ENCODE measurements at places on chromosomes 2 and 18. TPM values are rescaled to one million over a fixed set of nuclear protein-coding genes. Genes with fewer than 3 reads are reported as not detected.

The ATP6V1B1 gene
- 1.5 TPM for polyA plus RNA-seq

The MC5R gene
- polyA plus RNA-seq: 1.3 TPM

The TNS1 gene
- 114 TPM for polyA plus RNA-seq

The LRATD1 gene
- polyA plus RNA-seq: 32.5 TPM

The EML6 gene
- polyA plus RNA-seq: 15.4 TPM

DNA sequence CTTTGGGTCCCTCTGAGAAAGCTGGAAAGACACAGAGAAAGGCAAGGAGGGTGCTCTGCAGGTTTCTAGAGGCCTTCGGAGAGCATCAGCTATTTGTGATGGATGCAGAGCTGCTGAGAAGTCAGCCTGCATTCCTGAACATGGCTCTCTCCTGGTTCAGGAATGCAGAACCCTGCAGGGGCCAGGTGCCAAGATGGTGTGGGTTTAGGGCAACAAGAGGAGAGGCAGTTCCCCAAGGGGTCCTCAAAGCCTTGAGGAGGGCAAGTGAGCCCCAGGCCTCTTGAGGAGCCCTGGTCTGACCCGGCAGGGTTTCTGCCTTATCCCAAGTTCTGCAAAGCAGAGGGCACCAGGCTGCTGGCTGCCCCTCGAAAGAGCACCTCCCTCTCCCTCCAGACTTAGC lies 93.3 kb downstream of the HS1BP3 start:
- no peak for DNase-seq

DNA sequence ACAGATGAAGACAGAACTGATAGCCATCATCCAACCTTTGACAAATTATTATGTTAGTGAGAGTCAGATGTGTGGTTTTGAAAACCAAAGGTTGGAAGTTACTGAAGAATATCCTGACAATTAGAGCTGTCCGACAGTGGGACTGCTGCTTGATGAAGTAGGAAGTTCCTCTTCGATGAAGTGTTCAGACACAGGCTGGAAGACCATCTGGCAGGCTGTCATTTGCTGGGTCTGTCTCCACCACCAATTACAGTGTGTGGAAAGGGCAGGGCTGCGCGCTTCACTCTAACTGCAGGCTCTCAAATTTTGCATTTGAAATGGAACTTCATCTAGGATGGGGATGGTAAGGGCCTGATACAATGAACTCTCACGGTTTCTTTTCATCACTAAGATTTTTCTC lies 313.8 kb downstream of the PIK3C3 start:
- DNase-seq: no peak

DNA sequence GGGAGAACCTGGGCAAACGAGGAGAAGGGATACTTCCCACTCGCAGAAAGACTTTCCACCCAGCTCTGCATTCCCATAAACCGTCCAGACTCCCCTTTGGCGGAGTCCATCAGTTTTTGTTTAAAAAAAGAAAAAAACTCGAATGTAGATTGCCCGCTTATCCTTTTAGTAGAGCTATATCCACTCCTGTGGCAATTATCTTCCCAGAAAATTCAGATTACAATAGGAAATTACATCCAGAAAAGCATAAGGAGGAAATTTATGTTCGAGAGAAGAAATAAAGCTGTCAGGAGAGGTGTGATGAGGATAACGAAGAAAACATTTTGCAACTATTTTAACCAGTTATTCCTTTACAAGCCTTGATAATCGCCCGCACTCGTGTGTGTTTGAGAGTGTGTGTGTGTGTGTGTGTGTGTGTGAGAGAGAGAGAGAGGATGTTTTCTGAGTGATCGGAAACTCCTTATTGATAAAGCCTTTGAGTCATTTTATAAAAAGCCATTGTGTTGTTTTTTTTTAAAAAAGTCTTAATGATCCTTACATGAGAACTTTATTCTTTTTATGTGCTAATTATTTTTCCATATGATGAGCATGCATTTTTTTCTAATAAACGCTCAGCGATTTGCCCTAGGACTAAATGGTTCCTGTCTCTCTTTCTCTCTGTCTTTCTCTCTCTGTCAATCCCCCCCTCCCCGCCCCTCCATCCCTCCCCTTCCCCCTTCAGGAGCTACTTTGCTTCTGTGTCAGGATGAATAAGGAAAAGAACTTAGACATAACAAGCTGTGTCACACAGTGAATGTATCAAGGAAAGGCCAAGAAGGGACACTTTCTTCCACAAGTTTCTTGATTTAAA lies 1.1 kb upstream of the PPP3R1 start:
- peak; percentile 35 for DNase-seq

DNA sequence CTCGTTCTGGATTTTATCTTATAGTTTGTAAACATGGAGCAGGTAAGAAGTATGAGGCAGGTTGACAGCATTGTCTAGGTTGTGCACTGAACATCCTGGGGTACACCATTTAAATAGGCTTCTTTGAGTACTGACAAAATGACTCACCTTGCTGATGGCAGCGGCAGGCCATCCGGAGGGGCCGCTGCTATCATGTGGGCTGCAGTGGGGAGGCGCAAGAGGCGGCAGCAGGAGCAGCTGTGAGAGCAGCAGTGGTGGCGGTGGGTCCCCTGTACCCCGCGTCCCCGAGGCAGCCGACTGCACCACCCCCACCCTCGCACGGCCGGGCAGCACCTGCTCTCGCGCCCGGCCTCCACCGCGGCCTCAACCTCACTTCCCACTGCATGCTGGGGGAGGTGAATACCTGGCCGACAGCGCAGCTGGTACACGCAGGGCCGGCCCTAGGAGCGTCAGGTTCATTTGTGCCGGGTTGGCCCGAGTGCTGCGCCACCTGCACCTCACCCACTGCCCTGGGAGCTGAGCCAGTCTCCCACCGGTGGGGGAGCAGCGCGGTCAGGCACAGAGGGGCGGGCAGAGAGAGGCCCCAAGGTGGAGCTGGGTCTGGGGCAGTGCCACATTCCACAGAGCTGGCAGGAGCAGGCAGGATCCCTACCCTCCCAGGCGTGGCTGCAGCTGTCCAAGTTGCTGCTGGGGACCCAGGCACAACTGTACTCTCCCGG lies 154.5 kb upstream of the RBMS1 start:
- no peak for DNase-seq

DNA sequence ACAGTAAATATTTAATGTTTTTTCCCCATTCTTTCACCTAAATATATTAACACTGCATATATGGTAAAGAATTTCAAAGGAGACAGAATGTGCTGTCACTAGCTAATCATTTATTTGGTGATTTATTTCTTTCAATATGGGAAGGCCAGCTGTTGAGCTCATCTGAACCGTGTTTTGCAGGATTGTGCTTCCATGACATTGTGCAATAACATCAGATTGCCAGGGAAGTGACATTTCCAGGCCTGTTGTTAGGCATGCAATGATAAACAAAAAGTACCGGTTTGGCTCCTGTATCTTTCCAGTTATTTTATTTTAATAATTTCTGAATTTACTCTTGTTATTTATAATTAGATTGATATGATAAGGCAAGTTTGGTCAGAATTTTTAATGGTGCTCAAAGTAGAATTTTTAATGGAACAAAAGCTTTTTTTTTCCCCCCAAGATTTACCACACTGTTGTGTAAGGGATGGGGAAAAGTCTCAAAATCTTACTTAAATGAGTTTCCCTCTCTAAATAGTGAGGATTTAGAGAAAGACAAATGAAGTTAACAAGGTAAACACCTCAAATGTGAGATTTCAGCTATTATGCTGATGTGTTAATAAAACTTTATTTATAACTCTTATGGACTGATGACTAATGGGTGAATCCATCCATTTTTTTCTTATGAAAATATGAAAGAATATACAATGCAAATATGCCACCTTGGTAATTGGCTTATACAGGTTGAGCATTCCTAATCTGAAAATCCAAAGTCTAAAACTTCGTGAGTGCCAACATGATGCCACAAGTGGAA lies 52.7 kb downstream of the MALT1 start:
- DNase-seq: no peak

DNA sequence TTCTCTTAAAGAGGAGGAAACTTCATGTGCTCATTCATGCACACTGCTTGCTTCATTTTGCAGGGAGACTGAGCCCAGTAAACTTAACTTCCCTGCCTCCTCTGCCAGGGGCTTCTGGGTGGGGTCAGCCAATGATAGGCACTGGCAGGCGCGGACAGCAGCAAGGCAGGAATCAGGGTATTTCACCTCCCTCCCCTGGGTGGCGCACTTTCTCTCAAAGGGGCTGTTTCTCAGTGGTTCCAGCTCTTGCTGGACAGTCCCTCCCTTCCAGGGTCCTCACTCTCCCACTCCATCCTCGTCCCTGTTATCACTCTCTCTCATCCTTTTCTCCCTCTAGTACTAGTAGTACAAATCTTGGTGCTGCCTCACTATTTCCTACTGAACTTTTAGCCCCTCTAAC lies 320.5 kb upstream of the ZNF521 start:
- no peak for DNase-seq

DNA sequence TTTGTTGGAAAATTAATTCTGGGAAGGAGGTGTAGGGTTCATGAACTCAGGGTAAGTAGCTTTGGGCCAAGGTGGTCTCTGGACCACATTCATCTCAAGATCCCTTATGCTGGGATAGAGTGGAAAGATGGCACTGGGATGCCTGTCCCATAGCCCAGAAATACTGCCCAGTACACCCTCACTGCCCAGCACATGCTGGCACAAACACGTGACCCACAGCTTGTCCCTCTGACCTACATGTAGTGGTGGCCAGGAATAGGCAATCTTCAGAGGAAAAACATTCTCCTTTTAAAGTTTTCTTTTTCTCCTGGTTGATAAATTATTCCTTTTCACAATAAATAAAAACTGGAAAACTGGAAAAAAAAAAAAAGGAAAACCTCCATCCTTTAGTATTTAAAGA lies 135.6 kb upstream of the ACAA2 start:
- DNase-seq: no peak

- no peak for DNase-seq
Measured at GRCh38 chr2:128358941-128359731, 40.5 kb upstream of the HS6ST1 start.

DNA sequence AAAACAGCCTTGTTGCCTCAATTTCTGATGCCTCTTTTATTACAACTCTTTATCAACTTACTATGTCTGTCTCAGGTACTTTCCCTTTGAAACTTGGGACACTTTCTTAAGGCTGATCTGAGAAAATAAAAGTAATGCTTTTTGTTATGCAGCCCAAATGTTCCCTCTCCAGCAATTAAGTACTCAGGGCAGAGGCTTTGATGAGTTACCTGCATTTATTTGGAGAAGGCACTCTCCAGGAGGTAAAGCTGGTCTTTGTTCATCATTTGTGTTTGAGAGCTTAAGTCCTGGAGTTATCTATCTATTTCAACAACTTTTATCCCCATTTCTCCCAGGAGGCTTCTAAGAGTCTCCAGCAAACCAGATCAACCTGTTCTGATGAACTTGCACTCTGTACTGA lies 259.2 kb downstream of the ASXL3 start:
- DNase-seq: no peak

DNA sequence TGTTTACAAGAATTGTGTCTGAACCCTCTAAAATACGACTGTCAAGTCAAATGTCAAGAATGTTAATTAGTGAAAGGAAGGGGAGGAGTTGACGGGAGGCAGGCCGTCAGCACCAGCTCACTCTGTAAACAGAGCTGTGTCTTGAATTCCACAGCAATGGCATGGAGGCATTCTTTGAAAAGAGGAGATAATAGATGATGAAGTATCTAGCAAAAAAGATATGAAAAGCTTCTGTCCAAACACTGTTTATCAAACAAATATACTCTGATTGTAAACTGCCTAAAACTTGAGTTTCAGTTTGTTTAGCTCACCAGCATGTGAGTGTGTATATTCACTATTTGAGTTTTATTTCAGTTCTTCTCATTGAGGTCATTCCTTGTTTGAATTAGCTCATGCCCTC lies 94.7 kb upstream of the CDC42EP3 start:
- DNase-seq: no peak

Measured in muscle of arm (tissue), 14 donors.